ENCODE measurements at places on chromosomes 5 and 9.

- DNase-seq, result no peak
Measured at GRCh38 chr5:149379818-149380374, 804 bp upstream of the IL17B start.

GRCh38 chr5:132104556-132104955 is 31.0 kb downstream of the CSF2 start:
- DNase-seq, result peak; percentile 72

GRCh38 chr9:113590991-113591898 is 127.7 kb downstream of the RGS3 start:
- peak; percentile 78 for DNase-seq

- DNase-seq, result peak; percentile 12
Measured at GRCh38 chr9:93594041-93594756, 17.8 kb downstream of the PHF2 start.

GRCh38 chr9:110446171-110446570 is 108.5 kb upstream of the TXNDC8 start:
- DNase-seq, result peak; percentile 16

DNA sequence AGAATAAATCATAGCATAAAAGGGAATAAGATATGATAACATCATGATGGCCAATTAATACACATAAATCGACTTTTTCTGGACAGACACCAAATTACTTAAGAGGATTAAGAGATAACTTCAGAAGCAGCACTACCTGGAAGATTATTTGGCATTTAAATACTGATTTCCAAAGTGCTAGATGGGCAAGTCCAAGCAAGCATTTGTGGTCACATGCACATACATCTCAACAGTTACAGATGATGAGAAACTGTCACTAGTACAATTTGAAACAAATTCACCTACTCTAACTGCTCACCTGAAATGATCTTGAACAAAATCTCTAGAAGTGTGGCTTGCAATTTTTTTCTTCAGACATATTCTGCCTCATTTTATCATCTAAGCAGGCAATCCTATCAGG is 26.8 kb upstream of the RASGEF1C start:
- DNase-seq, result no peak

DNA sequence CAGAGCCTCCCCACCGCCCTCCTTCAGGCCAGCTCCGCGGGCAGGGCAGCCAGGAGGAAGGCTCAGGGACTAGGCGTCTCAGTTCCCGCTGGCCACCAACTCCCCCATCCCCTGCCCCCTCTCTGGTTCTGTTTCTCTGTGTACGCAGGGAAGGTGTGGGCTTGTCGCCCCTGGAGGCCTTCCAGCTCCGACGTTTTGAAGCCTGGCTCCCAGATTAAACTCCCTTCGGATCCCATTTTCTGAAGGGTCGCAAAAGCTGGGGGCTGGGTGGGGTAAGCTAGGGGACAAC is 346 bp downstream of the ATOX1 start:
- peak; percentile 36 for DNase-seq

DNA sequence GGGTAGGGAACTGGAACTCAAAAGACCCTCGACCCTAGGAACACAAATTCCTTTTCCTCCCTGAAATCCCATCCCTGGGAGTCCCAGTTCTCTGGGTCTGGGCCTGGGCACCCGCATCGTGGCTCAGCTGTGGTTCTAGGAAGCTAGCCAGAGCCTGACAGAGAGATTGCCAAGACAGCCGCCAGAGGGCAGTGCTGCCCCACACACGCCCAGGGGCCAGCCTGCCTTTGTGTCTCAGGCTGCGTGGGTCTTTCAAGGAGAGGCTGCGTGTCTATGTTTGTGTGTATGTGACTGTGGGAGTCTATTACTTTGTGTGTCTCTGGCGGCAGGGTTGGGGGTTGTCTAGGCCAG is 32.0 kb upstream of the TTLL11 start:
- DNase-seq, result peak; percentile 80

DNA sequence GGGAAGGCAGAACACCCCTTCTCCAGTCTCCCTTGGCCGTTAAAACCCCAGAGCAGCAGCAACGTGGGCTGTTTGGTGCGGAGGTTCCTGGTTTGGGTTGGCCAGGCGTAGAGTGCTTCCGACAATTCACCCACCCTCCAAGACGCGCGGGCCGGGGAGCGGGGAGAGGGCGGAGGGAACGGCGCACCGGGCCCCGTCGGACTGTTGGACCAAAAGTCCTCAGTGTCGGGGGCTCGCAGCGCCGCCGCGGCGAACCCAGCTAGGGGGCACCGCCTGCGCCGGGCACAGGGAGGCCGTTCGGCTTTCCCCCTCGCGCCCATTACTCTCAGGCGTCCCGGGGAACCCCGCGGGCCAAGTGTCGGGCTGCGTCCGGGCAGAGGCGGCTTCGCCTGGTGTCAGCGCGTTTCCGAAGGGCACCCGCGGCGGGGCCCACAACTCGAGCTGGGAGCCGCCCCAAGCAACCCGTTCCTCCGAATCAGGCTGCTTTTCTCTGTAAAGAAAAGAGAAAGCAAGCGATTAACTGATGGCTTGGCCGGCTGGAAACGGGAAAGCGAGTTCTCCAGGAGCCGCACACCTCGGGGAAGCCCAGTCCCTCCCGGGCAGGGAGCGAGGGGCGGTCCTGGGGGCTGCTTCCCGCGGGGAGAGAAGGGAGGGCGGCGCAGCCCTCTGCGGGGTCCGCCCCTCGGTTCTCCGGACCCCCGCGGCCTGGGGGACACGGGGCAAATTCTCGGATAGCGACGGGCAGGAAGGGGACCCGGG is 145.5 kb downstream of the ERCC6L2 start:
- peak; percentile 30 for DNase-seq

GRCh38 chr5:93072831-93073459 is 508.1 kb downstream of the NR2F1-AS1 start:
- peak; percentile 61 for DNase-seq

DNA sequence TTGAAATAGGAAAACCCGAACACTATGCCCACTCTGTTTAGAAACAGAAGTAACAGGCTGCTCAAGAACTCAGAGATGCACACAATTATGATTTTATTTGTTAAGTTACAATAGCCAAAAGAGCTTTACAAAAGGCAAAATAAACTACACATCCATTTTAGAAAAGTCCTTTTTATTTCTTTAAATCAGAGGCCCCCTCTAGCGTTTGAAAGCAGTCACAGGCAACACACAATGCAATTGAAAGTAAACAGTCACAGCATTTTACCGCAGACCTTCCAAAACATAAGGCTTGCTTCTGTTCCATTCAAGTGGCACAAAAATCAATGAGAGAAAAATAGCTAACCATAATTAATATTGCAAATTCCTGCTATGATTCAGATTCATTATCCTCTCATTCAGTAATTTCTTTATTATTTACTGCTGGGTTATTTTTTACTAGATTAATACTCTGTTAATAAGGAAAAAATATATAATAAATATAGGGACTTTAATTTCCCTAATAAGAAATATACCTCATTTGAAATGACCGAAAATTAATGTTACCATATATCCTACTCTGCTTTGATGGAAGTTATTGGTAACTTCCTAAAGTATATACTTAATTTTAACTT is 78.3 kb downstream of the CEP120 start:
- DNase-seq, result peak; percentile 50

- DNase-seq, result no peak
Measured at GRCh38 chr9:83047839-83048775, 14.8 kb downstream of the RASEF start.
